ENCODE measurements at places on chromosomes 6 and 20.

DNA sequence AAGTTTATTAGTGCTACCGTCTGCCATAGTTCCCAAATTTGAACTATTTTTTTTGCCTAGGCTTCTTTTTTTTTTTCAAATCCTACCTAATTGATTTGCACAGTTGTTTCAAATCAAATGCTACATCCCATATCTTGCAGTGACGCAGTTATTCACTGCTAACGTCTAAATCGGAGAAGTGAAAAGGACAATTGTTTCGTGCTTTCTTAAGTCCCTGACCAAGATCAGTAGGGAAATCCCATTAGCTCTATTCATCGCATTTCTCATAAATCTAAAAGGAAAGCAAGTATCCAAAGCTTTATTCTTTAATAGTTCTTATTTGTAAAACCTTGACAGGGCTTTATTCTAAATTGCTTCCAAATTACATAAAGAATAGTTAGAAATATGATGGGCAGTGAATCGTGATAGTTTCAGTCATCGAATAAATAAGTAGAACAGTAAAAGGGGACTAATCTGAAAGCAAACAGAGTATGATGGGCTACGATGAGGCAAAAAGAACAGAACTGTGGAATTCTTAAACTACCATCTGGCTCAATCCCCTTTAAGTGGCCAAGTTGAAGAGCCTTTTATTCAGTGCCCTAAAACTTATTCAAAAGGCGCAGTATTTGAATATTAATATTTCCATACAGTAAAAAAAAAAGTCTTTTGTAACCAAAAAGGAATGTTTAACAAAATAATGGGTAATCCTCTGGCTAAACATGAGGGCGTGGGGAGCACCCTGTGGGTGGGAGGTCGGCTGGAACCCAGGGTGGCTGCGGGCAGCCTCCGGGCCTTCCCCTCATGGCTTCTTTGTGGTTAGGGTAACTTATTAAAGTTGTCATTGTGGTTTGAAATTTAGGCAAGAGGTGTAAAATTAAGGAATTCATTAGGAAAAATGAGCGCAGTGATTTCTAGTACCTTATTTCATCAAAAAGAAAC lies 3.0 kb upstream of the ARID1B start:
- DNase-seq: no peak

DNA sequence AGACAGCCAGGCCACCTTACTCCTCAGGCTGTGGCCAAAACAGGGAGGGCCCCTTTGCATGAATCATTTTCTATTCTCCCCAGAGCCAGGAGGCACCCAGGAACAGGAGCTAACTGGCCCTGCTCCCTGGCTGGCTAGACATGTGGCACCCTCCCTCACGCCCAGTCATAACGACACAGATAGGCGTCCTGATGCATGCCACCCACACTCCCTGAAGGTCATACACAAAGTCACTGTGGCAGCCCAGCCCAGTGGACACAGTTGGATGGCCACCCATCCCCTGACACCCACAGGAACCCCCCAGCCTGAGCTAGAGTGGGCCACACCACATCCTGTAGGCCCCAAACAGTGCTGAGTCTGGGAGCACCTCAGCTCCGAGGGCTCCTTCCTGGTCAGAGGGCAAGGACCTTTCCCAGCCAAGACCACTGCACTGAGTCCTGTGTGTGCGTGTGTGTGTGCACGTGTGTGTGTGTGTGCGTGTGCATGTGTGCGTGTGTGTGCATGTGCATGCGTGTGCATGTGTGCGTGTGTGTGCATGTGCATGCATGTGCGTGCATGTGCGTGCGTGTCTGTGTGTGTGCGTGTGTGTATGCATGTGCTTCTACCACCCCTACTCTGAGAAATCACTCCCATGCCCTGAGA lies 21.6 kb downstream of the TFEB start:
- DNase-seq: no peak

GRCh38 chr6:41551086-41551700 lies 5.0 kb downstream of the FOXP4 start:
- DNase-seq: no peak

- DNase-seq: no peak
These were observed 5.2 kb downstream of the HAO1 start for GRCh38 chr20:7935027-7935551.

GRCh38 chr20:50089787-50090177 lies 23.2 kb downstream of the UBE2V1 start:
- no peak for DNase-seq

- no peak for DNase-seq
These were observed 72.5 kb downstream of the ARMC2 start for GRCh38 chr6:108920751-108921150.

GRCh38 chr20:38300438-38300837 lies 3.5 kb upstream of the BPI start:
- DNase-seq: no peak

DNA sequence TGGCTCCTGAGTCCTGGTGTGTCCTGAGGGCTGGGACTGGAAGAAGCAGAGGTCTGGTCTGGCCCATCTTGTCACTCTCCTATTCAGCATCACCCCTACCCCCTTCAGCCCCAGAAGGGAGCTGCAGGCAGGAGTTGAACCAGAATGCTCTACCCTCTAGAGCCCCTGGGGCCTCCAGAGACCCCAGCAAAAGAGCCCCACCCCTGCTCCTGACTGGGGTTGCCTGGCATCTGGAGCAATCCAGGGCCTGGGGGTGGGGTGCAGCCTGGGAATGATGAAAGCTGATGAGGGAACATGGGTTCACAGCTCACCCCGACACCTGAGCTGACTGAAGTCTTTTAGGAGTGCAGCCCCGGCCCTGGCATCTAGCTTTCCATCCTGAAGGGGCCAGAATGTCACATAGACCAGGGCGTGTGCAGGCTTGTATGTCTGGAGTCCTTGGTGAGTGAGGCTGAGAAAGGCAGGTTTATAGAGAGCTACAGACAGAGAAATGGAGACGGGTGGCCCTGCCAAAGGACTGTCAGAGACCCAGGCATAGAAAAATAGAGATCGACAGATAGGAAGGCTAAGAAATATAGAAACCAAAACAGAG lies 12.2 kb downstream of the FGD2 start:
- DNase-seq: no peak

- DNase-seq: no peak
These were observed 19.3 kb upstream of the HBS1L start for GRCh38 chr6:135073756-135074393.

GRCh38 chr20:2656471-2657117 lies 4.2 kb downstream of the NOP56 start:
- DNase-seq: no peak

DNA sequence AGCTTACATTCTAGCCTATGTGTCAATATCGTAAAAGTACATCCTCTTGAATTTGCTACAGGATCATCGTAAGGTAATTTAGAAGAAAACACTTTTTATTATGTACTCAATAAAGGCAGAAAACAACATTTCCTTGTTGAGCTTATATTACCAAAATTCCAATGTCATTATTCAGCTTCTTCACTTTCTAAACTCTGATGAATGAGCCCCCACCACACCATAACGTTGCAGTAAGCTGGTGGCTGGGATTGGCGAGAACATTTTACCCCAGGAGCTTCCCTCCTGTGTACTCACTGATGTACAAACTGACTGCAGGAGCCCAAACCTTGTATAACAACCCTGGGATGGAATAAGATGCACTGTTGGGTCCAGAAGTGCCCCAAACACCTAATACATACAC lies 238.1 kb upstream of the MARCKS start:
- DNase-seq: no peak

DNA sequence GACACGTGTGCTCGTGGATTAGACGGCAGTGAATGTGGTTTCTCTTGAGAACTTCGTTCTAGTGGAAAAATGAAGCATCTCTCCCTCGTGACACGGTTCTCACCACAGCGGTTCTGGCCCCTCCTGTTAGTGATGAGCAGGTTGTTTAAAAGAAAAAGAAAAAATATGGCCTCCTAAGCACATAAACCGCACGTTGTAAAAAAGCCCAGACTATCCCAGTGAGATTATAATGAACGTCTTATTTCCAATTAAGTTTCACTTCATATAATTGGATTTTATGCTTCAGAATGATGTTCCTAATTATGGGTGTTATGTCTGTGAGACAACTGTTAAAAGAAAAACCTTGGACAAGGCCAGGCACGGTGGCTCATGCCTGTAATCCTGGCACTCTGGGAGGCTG lies 74.5 kb upstream of the FRMD1 start:
- no peak for DNase-seq

GRCh38 chr6:79404261-79404660 lies 133.0 kb downstream of the LCA5 start:
- no peak for DNase-seq

- peak; percentile 49 for DNase-seq
These were observed 42.2 kb downstream of the GFOD1 start for GRCh38 chr6:13445005-13445743.

- DNase-seq: peak; percentile 90
These were observed 86.1 kb upstream of the SIRPA start for GRCh38 chr20:1809131-1809572.

GRCh38 chr20:24146231-24146634 lies 157.7 kb upstream of the GGTLC1 start:
- peak; percentile 18 for DNase-seq

GRCh38 chr6:131972741-131973140 lies 21.6 kb upstream of the CCN2 start:
- DNase-seq: no peak

DNA sequence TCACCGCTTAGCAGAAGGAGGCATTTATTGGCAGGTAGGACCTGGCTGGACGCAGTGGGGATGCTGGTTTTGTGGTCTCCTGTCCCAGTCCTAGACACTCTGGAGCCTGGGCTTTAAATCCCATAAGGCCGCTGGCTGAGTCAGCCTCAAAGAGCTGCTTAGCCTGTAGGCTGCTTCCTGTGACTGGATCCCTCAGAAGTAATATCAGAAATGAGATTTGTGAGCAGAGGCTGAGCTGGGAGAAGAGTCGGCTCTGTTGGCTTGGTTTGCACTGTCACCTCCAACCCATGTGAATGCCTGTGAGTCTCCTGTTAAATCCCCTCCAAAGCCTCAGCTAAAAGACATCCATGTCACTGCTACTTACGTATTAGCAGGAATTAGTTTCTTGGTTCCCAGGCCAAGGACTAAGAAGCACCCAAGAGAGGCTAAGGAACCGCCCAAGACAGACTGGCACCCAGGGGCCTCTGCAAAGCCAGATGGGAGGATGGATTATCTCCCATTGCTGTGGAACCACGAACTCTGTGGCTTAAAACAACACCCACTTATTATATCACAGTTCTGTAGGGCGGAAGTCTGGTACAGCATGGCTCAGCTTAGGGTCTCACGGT lies 289.4 kb downstream of the CDC5L start:
- no peak for DNase-seq

DNA sequence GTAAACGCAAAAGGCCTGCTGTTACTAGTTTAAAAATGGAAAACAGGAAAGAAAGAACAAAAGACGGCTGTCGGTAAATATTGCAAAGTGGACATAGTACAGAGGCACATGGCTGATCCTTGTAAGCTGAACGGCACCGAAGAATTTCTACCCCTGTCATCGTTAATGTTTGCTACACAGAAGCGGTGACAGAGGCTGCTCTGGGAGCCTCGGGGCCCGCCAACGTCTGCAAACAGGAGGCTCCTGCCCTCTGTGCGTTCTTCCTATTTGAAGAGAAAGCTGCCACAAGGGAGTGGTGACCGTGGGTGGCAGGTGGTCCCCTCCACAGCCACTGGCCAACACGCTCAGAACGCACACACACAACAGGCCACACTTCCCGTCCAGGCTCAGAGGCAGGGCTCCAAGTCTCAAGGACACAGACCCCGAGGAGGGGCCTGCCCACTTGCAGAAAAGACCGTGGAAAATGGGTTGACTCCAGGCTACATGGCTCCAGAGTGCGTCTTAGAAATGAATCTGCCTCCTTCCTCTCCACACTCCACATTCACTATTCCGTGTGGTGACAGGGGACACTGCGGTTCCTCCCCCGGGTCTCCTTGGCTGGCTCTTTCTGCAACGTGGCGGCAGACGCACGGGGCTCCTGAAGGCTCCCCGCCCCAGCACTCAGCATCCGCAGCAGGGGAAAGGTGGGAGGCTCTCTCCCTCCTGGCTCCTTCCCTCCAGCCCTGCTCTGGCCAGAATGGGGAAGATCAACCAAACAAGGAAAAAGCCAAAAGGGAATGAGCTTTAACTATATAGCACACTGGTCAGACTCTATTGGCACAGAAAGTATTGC lies 64.5 kb downstream of the GMPR start:
- no peak for DNase-seq

- DNase-seq: peak; percentile 3
These were observed 16.1 kb downstream of the PLA2G7 start for GRCh38 chr6:46719099-46719498.

GRCh38 chr20:36543184-36544133 lies 2.1 kb downstream of the MYL9 start:
- DNase-seq: peak; percentile 84

DNA sequence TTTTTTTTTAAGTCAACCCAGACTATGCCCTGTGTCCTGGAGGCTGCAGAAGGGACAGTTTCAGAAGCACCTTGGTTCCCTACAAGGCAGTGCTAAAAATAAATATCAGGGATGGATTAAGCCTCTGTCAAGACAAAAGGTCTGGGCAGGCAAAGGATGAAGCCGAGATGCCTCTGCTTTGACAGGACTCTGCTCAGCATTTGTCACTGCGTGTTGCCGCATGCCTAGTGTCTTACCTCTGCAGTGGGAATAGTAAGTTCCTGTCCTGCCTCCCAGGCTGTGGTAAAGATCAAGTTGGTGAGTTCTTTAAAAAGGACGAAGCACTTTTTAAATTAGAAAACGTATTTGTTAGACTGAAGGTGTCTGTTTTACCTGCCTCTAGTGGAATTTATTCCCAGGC lies 15.1 kb downstream of the AAR2 start:
- no peak for DNase-seq

DNA sequence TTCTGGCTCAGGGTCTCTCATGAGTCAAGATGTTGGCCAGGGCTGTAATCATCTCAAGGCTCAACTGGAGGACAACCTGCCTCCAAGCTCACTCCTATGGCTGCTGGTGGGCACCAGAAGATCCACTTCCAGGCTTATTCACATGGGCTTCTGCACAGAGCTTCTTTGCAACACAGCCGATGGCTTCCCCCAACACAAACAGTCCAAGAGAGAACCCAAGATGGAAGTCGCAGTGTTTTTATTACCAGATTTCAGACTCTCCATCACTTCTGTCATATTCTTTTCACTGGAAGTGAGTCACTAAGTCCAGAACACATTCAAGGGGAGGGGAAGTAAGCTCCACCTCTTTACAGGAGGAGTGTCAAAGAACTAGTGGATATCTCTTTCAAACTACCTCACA lies 75.5 kb downstream of the CD164 start:
- DNase-seq: no peak

GRCh38 chr6:36171573-36171972 lies 25.0 kb upstream of the BRPF3 start:
- no peak for DNase-seq

DNA sequence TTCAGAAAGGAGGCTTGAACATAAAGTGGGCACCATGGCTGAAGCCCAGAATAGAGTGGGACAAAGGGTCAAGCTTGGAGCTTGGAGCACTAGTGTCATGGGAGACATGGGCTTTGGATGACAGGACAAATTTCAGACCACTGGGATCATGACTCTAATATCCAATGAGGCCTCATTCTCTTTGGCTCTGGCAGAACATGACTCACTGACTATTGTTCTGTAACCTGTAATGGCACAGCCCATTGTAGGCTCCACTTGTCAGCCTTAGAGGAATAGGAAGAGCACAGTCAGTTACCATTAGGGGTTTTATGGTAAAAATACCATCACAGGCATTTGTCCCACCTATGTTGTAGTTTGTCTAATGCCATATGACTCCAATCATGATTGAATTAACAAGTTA lies 34.0 kb upstream of the MMS22L start:
- DNase-seq: no peak

GRCh38 chr6:34630040-34630439 lies 66.5 kb downstream of the ILRUN start:
- peak; percentile 90 for DNase-seq

- DNase-seq: no peak
These were observed 1.6 kb upstream of the ARMC2 start for GRCh38 chr6:108846628-108847027.
